ENCODE measurements at places on chromosomes 13 and 19.

DNA sequence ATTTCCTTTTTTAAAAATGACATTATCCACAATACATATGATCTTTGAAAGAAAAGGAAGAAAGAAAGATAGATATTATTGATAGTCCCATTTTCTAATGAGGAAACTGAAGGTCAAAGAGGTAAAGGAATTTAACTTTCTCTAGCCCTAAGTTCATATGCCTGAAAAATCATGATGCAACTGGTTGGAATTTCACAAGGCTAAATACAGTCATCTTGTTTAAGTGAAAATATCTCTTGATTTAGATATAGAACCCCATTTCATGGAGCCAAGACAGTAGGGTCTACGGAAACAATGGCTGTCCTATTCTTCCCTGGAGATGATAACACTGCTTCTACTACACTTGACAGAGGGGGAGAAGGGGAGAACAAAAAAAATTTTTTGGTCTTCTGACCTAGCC lies 366.2 kb downstream of the DNAJC15 start:
- no peak for DNase-seq

GRCh38 chr19:11461453-11461852 lies 19.4 kb downstream of the ELAVL3 start:
- no peak for DNase-seq

- DNase-seq = no peak
These were observed at the start of gene FREM2 for GRCh38 chr13:38686577-38687245. TSS of gene FREM2 (plus strand) at chr13:38687077. CDS start at chr13:38687345, 268 bp downstream.

- DNase-seq = no peak
These were observed 28.0 kb downstream of the PIAS4 start for GRCh38 chr19:4035582-4035981.

- DNase-seq = no peak
These were observed 30.4 kb downstream of the NOTCH3 start for GRCh38 chr19:15170345-15170744.

- no peak for DNase-seq
These were observed 48.4 kb downstream of the ZNRF4 start for GRCh38 chr19:5503598-5503997.

DNA sequence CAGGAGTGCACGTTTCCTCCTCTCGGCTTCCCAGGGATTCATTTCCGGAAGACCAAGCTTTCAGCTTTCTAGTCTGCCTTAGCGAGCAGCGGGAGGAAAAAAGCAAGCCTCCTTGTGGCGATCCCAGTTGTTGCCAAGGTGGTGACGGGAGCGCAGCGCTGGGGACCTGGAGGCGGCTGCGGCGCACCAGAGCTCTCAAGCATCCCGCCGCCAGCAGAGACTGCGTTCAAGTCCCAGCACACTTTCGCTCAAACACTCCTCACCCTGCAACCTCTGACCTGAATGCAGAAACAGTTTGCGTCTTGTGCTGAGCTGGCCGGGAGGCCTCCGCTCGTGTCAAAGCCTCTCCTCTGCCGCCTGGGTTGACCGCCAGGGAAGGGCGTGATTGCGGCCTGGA lies 4.9 kb downstream of the GSX1 start:
- no peak for DNase-seq

DNA sequence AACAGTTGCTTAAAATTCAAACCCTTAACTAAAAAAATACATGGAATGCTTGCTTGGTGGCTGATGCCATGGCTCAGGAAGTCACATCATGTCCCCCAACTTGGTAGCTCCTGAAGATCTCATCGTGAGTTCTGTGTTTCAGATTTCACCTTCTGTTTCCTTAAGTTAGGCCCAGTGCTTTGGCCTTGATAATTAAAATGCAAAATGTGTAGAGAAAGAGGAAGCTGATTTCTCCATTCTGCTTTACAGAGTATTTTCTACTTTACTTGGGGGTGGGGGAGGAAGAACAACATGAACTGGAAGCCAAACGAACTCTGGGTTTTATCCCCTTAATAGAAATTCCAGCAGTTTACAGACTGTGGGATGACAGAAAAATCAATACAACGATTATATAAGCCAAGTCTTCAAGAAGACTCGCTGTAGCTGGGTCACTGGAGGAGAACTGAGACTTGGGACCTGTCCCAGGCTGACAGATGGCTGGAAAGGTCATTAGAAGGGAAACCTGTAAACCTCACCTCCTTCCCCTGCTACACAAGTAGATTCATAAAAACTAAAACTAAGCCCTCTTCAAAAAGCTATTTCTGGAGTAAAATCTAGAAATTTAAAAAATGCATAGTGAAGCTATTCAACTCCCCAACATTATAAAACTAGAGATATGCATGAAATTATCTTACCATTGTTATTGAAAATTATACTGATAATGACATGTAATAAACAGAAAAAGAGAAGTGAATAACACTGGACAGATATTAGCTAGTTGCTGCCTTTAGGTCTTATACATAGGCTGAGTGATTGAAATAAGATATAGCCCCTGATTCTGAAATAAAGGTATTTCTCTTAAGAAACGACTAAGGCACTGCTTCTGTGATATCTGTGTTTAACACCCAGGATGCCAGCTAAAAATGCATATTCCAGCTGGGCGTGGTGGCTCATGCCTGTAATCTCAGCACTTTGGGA lies 22.1 kb upstream of the GGACT start:
- DNase-seq = no peak

DNA sequence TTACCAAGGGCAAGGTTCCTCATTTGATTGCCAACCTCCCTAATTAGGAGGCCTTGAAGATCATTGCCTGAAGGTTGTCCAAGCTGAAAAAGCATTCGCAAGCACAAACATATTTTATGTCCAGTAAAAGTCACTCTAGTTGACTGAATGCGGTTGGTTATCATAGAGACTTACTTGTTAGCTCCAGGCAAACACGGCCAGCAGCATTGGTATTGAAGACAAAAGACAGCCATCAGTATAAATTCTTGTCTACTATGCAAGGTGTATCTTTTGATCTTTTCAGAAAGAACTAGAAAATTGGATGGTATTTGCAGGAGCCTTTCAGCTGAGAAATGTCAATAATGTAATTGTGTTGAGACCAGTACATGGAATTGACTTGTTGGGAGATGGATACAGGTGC lies 129.9 kb downstream of the GPC6 start:
- DNase-seq = no peak

- DNase-seq = no peak
These were observed 3.8 kb upstream of the TSHZ3 start for GRCh38 chr19:31352782-31353651.

DNA sequence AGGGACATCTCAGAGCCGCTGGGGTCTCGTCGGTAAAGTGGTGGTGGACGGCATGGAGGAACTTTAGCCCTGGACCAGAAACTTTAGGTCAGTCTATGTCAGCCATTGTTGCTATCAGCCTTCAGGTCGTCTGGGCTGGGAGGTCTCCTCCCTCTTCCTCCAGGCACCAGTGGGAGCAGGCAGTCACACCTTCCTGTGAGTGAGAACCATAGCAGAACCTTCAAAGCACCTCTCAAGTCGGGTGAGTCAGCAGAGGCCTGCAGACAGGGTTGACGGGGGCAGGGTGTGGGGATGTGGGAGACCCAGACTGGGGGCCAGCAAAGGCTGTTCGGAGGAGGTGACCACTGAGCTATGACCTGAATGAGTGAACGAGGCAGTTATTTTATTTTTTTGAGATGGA lies 15.4 kb upstream of the SBNO2 start:
- no peak for DNase-seq

DNA sequence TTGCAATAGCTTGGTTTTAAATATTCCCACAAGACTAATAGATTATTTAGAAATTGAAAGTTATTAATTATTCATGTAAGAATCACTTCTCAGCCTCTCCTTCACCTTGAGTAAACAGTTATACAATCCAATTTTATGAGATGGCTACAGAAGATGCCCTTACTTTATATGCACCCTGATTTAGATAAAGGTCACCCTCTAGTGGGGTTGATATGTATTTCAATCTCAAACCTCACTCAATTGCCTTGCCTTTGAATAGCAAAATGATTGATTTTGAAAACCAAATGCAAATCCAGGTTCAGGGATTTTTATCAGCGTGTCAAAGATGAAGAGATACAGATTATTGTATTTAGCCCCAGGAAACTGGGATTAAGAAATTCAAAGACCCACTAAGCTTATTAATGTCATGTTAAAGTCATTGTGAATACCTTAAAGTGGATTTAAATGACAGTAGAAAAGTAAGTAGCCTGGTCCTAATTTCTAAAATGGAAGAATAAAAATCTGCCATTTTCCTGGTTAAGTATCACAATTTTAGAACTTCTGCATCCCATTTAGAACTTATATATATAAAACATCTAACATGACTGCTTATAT lies 305.1 kb downstream of the ITGBL1 start:
- DNase-seq = no peak

DNA sequence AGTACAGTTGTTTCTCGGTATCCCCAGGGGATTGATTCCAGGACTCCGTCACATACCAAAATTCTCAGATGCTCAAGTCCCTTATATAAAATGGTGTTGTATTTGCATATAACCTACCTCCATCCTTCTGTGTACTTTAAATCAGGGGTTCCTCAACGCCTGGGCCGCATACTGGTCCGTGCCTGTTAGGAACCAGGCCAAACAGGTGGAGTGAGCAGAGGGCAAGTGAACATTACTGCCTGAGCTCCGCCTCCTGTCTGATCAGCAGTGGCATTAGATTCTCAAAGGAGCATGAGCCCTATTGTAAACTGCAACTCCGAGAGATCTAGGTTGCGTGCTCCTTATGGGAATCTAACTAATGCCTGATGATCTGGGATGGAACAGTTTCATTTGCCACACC lies 42.2 kb upstream of the KCTD4 start:
- DNase-seq = no peak
